ENCODE measurements at places on chromosomes 7 and 10.
A peak's percentile ranks its signal among the peaks of the same experiment; 100 is the strongest.

DNA sequence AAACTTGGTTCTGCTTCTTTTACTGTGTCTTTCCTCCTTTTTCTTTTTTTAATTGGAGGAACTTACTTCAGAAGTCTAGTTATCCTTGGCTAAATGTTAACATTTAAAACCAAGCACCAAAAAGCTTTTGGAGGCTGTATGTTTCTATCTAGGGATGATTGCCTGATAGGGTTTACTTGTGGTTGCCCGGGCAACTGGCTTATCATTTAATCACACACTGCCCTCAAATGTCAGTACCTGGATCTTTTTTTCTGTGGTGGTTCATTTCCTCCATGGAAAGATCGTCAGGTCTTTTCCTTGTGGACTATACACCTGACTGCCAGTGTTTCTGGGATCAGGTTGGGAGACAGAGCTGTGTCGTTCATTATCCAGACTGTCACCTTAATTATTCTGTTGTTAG is 173.2 kb downstream of the WNT2 start:
- no peak for DNase-seq

- DNase-seq: no peak
Observed at GRCh38 chr7:5869691-5870090, 10.9 kb upstream of the OCM start.

GRCh38 chr7:42831718-42832522 is 80.0 kb downstream of the C7orf25 start:
- DNase-seq: peak; percentile 27

- peak; percentile 82 for DNase-seq
Observed at GRCh38 chr10:126199221-126199998, 188.9 kb downstream of the ADAM12 start.

DNA sequence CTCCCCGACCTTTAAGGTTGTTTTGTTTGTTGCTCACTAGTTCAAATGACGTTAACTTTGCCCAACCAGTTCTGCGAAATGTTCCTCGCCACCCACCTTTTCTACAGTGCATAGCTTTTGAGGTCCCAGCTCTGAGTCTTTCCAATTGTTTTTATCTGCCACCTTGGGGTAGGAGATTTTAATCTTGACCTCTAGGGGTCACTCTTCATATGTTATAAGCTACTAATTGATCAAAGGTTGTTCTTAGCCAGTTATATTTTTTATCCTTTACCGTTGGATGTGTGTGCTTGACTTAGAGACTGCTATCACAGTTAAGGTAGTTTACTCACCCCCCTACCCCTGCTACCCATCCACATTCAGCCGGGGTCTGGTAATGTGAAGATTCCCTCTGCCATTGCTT is 372.4 kb downstream of the SUGCT start:
- no peak for DNase-seq

GRCh38 chr10:5958675-5959074 is 18.7 kb downstream of the IL15RA start:
- DNase-seq: no peak

DNA sequence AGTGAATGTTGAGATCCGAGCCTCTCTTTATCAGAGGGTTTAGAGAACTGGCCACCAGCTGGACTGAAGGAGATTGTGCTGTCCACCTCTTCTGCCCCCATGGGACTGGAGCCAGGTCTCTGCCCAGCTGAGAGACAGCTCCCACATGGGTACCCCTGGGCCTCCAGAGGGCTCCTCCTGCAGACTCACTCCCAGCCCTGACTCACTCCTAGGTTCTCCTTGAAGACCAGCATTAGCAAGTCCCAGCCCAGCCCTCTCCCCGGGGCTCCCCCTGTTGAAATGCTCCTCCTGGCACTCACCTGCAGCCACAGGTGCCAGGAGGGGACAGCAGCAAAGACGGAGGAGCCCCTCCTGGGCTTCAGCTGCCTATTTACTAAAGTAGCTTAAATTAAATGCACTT is 126.9 kb downstream of the CXCL12 start:
- no peak for DNase-seq

GRCh38 chr7:22435720-22436119 is 64.3 kb downstream of the STEAP1B start:
- DNase-seq: no peak

GRCh38 chr7:137360087-137360679 is 16.6 kb upstream of the PTN start:
- peak; percentile 24 for DNase-seq

DNA sequence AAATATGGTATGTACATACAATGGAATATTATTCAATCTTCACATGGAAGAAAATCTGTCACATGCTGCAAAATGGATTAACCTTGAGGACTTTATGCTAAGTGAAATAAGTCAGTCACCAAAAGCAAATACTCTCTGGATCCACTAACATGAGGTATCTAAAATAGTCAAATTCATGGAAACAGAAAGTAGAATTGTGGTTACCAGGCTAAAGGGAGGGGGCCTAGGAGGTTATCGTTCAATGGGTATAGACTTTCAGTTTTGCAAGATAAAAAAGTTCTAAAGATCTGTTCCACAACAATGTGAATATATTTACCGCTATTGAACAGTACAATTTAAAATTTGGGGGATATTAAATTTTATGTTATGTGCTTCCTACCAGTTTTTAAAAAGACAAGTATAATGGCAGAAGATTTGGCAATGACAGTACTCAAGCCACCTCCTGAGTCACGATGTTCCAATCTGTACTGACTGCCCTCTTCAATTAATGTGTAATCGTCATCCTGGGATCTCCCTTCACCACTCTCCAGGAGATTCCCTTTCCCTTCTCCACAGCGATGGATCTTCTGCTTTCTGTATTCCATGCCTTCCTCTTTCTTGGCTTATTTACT is 32.3 kb upstream of the IL6 start:
- no peak for DNase-seq

DNA sequence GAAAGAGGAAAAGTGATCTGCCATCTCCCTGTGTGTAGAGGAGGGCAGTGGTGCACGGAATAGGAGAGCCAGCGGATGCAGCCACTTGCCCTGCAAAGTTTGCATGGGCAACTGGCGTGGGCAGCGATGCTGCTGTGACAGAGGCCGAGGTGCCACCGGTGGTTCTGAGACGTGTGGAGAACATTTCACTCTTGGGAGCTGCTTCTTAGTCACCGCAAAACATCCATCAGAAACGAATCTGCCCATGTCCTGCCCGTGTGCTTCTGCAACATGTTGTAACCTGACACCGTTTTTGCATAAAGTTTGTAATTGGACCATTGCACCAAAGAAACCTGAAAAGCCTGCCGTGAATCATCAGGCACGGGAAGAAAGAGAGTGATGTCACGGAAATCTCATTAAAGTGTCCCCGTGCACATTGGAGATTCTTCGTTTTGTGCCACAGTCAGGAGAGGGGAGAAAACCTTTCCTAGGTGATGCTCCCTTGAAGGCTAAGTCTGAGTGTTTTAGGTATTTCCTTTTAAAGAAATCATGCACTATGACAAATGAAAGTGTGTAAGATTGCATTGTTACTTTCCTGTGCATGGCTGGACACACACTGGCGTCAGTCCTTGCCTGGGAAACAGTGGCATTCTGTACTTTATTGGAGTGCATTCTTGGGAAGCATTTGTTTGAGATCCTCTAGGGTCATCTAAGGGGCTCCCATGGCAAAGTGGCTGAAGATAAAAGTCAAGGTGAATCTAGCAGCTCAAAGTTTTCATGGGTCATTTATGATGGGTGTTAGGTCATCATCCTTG is 302.6 kb downstream of the KLF6 start:
- DNase-seq: peak; percentile 90

GRCh38 chr7:33841705-33842129 is 63.6 kb upstream of the BMPER start:
- no peak for DNase-seq

- DNase-seq: no peak
Observed at GRCh38 chr10:18582803-18583202, 68.6 kb downstream of the NSUN6 start.
